ENCODE measurements at places on chromosomes 1 and 21. TPM values are rescaled to one million over a fixed set of nuclear protein-coding genes. Genes with fewer than 3 reads are reported as not detected.

The TRIM67 gene
- not detected for total RNA-seq

The TTC22 gene
- total RNA-seq, result 15.6 TPM

The UBXN10 gene
- total RNA-seq, result under 0.01 TPM

The MTARC2 gene
- total RNA-seq, result 19.5 TPM

The LCE3D gene
- not detected for total RNA-seq

The LMX1A gene
- total RNA-seq, result not detected

The FCN3 gene
- total RNA-seq, result 1.6 TPM

The SLC50A1 gene
- 25.7 TPM for total RNA-seq

The CYP2J2 gene
- total RNA-seq, result 4.9 TPM

The CRYZL1 gene
- 31.6 TPM for total RNA-seq

The UMODL1 gene
- total RNA-seq, result not detected

The SLC9C2 gene
- total RNA-seq, result not detected

The HOOK1 gene
- 20.5 TPM for total RNA-seq

The LRRC8D gene
- total RNA-seq, result 13.0 TPM

The SAMD13 gene
- total RNA-seq, result 0.66 TPM

The DEPDC1 gene
- total RNA-seq, result not detected

The TEDDM1 gene
- not detected for total RNA-seq

The FAM167B gene
- 4.9 TPM for total RNA-seq

The RGSL1 gene
- not detected for total RNA-seq

The DAB1 gene
- total RNA-seq, result not detected

The LCE3E gene
- not detected for total RNA-seq

The TCHHL1 gene
- not detected for total RNA-seq

The SH2D5 gene
- not detected for total RNA-seq
